ENCODE measurements at places on chromosomes 7 and 10.

DNA sequence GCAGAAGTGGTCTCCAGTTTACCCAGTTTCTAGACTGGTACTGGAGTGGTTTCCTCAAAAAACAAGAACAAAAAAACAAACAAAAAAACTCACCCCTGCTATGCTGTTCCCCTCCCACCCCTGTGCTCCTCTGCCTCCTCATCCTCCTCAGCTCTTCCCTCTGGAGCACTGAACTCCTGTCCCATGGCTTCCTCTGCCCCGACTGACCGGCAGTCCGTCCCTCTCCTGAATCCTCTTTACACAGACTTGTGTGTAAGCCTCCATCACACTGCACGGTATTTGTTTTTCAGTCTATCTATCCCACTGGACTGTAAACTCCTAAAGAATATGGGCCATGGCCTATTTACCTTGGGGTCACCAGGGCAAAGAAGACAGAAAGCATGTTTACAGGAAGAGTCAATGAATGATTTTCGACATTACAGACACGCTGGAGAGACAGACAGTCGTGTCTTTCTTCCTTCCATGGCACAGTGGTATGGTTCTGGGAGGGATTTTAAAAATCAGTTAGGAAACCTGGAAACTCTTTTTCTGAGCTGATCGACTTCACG, 265.3 kb downstream of the GLI3 start:
- DNase-seq = no peak

GRCh38 chr7:45626441-45627430, 52.6 kb downstream of the ADCY1 start:
- no peak for DNase-seq

GRCh38 chr10:123250640-123251039, 96.4 kb downstream of the BUB3 start:
- peak; percentile 11 for DNase-seq

- DNase-seq = no peak
Observed at GRCh38 chr10:123021517-123021916, 12.7 kb downstream of the ACADSB start.

DNA sequence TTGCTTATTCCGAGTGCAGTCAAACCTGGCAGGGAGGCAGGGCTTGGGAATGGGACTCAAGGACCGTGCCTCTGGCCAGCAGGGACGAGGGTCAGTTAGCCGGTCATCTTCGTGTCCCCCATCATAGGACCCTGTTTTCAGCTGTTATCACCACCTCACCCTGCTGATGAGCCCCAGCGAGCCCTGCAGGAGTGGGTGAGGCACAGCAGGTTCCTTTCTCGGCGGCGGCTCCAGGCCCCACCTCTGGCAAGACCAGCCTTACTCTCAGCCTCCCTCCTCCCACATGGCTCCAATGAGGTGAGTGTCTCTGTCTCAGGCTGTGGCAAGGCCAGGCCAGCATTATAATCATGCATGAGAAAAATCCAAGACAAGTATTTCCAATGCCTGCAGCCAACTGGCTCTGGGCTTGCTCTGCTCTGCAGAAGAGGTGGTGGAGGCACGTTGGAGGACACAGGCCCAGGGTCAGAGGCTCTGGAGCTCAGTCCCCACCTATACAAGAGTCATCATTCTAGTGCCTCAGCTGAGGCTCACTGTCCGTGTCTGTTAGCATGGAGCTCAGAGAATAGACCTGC, 15.7 kb downstream of the PKD1L1 start:
- DNase-seq = no peak

DNA sequence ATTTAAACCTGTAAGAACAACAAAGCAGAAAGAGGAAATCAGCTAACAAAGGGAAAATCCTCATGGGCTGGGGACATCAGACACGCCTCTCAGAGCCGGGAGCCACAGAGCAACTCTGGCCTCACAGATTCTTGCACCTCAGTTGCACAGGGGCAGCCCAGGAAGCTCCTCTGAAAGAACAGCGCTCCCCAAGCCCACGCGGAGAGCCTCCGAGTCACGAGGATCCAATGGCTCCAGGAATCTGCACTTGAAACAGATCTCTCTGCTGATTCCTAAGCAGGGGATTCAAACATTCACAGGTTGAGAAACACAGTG, 213.2 kb upstream of the MGMT start:
- DNase-seq = no peak

- DNase-seq = no peak
Observed at GRCh38 chr7:32142649-32143048, 72.4 kb upstream of the PDE1C start.

GRCh38 chr10:125396676-125397075, 236.3 kb upstream of the CTBP2 start:
- no peak for DNase-seq

- DNase-seq = no peak
Observed at GRCh38 chr7:2213551-2214215, 19.1 kb downstream of the MAD1L1 start.

DNA sequence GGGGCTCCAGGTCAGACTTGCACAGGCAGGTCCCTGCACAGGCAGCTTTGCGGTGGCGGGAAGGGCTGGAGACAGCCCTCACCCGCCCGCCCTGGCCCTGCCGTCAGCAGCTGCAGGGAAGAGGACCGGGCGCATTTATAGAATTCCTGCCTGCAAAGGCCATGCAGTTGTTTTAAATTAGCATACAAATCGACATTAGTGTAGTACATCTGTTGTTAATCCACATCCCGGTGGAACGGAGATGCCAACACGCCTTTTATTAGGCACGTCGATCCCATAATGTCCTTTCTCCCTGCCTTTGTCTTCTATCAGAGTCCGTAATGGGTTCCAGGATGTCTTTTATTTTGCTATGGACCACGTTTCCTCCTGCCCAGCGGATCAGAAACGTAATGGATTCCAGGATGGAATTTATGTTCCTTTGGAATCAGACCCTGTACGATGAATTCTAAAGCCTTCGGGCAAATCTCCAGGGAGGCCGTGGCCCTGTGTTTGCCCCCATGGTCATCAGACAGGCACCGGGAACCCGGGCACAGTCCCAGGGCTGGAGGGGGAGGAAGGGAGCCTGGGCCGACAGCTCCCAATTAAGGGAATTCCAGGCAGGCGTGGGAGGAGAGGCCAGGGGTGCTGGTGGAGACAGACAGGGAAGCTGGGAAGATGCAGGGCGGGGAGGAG, 123.9 kb downstream of the COL26A1 start:
- DNase-seq = no peak

GRCh38 chr7:29798422-29798821, 7.9 kb upstream of the WIPF3 start:
- DNase-seq = no peak

DNA sequence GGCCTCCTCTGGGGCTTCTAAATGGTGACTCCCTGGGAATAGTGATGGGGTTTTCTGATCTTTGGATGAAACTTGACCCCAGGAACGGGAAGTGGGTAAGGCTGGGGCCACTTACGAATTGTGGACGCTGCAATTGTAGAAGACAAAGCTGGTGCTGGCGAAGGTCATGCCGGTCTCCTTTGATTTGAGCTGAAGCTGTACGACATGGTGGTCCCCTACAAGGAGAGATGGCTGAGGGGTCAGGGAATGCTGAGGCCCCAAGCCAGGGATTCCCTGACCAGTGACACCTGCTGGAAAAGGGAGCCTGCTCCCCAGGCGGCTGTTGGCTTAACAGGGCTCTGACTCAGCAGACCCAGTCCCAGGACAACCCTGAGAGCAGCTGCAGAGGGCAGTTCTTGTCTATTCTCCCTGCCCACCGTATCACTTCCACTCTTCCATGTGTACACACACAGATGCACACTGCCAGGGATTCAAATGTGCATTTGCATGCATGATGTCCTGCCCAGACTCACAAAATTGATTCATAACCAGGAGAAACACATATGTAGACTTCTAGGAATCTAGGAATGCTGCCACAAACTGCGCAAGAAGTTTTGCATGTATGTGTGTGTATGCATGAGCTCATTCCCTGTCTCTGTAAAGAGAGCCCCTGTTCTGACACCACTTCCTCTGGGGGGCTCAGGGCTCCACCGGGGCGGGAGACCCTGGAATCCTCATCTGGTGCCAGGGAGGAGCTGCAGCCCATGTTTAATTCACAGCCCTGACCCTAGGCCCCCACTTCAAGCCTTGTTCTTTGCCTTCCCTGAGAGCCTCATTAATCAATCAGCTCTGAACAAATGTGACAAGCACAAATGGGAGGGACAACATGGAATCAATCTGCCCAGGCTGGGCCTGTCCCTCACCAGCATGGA, 350.0 kb downstream of the PLXNA4 start:
- DNase-seq = no peak

DNA sequence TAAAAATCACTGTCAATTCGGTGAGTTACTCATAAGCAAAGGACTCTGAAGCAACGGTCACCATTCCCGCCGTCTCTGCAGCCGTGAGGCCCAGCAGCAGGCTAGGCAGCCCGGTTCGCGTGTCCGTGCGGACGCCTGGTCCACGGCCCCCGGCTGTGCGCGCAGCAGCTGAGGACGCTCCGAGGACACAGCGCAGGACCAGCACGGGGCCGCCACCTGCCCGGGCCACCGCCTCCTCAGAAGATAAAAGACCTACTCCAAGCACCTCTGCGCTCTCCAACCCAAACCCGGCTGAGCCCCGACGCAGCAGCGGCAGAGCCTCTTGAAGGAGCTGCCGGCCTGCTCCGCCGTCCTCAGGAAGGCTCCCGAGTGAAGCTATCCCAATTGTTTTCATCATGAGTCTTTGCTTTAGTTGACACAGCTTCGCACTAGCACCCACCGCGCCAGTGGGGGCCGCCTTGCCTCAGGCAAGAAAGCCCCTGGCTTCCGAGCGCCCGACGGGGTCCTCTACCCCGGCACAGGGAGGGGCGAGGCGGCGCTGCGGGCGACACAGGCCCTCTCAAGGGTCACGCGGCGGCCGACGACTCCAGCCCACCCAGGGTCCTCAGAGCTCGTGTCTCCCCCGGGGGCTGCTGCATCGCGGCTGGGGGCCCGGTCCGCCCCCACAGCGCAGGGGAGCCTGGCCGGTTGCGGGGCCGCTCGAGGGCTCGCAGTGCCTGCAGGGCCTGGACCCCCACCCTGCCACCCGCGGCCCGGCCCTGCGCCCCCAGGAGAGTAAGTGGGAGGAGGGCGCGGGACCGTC, 16.9 kb upstream of the GPR146 start:
- DNase-seq = no peak

GRCh38 chr10:107502229-107502985, 337.9 kb upstream of the SORCS1 start:
- no peak for DNase-seq

DNA sequence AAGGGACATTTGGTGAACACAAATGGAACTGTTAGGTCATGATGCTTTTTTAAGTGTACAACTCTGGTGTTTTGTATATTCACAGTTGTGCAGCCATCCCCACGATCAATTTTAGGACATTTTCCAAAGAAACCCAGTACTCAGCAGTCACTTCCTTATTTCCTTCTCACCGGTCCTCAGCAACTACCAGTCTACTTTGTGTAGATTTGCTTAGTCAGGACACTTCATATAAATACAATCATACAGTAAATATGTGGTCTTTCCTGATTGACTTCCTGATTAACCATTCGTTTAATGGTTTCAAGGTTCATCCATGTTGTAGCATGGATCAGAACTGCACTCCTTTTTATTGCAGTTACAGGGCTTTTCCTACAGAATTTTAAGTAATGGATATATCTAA, 14.4 kb downstream of the SGPL1 start:
- DNase-seq = no peak

DNA sequence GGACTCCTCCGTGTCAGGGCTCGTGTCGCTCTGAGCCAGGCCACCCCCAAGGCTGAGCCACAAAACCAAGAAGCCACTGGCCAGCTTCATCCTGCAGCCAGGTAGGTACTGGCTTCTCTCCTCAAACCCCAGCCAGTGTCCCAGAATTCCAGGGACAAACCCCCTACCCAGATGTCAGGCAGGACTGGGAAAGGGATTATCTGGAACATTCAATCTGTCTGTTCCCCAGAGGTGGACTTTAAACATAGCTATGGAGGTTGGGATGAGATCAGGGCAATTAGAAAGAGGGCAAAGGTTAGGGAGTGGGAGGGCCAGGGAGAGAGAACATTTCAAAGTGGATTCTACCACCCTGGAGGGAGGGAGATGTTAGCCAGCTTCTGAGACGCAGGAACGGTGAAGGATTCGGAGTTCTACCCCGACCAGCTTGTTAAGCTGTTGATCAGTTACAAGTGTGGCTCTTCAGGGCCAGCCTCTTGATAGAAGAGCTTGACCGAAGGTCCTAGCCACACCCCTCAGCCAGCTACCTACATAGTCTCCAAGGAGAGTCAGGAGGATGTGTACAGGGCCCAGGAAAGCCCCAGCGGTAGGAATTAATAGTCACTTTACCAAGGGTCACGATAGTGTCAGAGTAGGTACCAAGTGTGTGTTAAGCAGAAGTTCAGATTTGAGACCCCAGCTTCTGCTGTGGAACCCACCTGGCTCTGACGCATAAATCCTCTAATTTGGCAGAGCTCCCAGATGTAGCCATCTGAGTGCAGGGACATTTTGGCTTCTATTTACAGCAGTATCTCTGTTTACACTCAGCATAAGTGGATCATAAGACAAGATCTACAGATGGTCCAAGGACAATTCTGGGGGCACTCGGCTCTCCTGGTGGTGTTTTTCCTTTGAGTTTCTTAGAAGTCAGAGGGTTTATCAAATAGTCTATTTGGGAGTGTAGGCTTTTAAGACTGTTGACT, at the start of gene PLA2G12B:
PLA2G12B (minus strand) TSS at position 211 of the 959 bp plus-strand sequence; CDS start at position 90, 121 bp downstream.
- DNase-seq = no peak

DNA sequence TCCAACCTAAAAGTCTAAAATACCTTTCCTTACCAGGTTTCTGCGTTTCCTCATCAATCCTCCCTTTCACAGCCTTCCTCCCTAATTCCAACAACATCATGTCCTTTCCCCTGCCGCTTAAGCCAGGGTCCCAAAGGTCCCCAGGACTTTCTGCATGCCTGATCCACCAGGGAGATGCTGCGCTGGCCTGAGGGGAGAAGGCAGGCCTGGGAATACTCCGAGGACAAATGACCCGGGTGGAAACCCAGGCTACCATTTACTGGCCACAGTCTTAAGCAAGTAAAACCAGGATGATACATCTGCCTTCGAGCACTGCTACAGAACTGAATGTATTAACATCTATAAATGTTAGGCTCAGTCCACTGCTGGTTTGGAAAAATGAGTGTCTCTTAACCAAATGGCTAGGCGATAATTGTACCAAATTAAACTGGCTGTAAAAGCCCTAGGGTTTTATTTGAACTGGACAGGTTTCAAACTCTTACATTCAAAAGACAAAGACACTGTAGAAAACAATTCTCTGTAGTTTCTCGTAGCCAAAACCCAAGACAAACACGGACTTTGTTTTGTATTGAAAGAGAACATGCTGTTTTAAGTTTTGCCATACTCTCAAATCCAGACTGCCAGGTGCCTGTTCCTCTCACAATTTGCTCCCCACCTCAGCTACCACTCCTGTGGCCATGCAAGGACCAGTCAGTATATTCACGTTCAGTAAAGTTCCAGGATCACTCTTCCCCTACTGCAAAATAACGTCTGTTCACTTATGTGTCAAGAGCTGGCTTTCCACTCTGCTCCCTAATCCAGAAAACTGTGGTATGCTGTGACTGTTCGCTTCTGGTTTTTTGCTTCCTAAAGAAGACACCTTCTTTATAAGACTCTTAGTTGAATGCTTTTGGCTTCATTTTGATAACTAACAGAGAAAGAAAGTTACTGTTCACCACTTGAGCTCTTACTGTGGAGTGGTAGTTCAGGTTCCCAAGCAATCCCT, 145.7 kb downstream of the RNF216 start:
- no peak for DNase-seq

Measured in NCI-H1417 treated with DMSO at 0.1 percent for 48 hours (cell line).